ENCODE measurements at places on chromosomes 3 and 15.
A peak's percentile ranks its signal among the peaks of the same experiment; 100 is the strongest.

- no peak for DNase-seq
Measured at GRCh38 chr3:59772416-59773408, 722.9 kb upstream of the CFAP20DC start.

- DNase-seq, result peak; percentile 30
Measured at GRCh38 chr3:60431599-60431958, 819.7 kb downstream of the FHIT start.

DNA sequence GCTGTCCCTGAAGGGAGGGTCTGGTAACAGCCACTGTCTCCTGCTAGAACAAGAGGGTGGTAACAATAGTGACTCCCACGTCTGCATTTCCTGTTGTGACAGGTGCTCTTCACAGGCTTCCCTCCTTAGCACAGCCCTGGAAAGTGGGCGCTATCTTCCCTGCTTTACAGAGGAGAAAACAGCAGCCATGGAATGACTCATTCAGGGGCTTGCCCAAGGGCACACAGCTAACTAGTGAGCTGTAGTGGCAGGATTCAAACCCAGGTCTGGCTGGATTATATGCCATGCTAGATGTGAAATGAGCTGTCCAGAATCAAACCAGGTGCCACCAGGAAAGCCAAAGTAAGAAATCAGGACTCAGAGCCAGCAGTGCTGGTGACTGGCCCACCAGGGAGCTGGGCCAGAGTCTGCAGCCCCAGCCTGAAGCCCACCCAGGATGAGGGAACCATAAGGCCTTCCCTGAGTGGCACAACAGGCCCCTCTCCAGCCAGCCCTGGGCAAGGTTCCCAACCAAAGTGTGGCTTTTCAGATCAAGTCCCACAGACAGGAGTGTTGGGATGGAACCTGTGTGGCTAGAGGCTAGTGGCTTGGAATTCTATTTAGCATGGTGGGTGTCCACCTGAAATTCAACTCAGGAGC is 102.4 kb downstream of the ETFA start:
- DNase-seq, result no peak

DNA sequence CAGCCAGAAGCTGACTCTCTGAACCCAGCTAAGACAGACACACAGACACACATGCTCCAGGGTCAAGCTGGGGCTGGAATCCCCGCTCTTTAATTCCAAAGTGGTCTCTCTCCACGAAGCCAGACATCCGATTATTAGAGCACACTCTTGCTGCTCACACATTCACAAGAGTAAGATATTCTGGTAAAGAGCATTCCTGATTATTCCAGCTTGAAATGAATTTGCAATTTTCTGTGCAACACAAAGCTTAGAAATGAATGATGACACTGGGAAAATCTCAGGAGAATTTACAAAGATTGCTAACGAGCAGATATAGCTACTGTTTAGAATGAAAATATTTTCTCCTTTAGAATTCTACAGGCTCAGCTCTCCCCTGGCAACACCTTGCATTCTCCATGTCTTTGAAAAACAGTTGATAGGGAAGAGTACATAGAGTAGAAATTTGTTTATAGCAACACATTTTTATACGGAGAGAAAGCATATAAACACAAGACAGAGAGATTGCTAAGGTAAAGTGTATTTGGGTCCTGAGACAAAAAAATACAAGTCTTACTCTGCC is 80.6 kb upstream of the EIF1B start:
- no peak for DNase-seq

DNA sequence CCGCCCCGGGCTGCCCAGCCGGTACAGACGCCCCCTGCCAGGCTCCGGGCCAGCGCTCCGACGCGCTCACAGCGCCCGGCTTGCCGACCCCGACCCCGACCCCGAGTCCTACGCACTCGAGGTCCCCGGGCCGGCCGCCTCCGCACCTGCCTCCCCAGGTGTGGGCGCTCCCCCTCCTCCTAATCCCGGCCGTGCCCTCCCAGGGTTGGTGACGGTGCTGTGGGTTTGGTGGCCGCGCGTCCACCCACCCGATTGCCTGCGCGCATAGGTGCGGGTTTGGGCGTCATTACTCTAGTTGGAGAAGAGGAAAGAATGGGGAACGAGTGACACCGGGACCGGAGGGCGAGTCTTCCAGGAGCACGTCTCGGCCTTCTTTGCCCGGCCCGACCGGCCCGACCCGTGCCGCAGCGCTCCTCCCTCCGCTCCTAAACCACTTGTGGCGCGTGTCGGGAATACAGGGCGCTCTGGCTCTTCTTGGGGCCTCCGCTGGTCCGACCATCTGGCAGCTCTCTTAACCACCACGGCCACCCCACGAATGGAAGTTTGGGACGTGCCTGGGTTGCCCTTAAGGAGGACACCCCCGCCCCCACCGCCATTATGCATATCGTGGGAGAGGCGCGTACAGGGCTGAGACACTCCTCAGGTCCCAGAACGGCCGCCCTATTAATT is 810 bp upstream of the THRB start:
- DNase-seq, result no peak

DNA sequence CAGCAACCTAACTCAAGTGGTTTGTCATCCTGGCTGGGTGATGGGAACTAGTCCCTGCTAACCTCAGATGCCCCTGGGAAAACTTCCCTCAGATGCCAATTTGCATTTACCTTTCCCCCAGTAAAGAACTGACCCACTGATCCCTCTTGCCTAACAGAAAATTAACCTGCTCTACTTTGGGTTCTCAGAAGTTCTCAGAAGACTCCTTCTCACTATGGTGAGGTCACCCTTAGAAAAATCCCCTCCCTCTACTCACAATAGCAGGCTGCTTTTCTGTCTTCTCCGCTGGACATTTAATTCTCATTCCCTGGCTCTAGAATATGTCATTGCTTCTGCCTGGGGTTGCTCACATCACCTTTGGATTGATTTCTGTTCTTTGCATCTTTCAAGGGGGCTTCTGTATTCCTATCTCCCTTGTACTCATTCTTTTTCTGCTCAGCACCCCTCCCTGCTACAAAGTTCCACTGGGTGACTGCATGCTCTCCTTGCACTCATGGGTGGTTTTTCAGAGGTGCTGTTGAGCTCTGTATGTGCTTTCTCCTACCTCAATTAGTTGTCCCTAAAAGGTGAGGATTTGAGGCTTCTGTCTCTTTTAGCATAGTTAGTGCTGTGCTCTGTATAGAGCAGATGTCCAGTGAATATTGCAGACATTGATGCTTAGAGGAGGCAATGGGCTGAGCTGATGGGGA is 869 bp downstream of the PLA1A start:
- no peak for DNase-seq

GRCh38 chr15:65888981-65889380 is 19.7 kb downstream of the RAB11A start:
- DNase-seq, result no peak

- DNase-seq, result no peak
Measured at GRCh38 chr15:57003418-57003817, 85.0 kb downstream of the TCF12 start.

DNA sequence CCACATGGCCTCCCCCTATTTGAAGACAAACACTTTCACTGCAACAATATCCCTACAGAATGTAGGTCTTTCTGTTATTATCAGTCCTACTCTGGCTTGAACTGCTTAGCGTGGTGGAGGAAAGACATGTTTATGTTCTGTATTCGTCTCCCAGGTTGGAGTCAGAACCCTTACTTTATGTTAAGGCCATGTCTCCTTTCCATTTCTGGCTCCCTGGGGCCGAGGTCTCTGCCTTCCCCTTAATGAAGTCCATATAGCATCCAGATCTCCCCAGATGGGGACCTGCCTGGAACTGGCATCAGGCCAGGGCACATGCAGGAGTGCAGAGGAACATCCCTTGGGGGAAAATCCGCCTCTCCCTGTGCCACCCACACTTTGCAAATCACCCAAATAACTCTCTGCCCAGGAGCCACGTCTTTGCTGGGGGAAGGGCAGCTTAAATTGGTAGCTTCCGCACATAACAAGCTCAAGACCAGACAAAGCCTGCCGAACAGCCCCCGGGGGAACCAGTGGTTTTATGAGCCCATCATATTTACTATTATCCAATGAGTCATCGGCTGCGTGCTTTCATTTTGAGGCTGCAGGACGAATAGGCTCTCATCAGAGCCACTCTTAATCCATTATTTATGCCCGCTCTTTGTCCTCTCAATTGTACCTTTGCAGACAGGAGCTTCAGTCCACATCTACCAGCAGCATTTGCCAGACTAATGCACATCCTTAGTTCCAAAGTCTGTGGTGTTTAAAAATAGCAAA is 237.0 kb downstream of the UACA start:
- no peak for DNase-seq

DNA sequence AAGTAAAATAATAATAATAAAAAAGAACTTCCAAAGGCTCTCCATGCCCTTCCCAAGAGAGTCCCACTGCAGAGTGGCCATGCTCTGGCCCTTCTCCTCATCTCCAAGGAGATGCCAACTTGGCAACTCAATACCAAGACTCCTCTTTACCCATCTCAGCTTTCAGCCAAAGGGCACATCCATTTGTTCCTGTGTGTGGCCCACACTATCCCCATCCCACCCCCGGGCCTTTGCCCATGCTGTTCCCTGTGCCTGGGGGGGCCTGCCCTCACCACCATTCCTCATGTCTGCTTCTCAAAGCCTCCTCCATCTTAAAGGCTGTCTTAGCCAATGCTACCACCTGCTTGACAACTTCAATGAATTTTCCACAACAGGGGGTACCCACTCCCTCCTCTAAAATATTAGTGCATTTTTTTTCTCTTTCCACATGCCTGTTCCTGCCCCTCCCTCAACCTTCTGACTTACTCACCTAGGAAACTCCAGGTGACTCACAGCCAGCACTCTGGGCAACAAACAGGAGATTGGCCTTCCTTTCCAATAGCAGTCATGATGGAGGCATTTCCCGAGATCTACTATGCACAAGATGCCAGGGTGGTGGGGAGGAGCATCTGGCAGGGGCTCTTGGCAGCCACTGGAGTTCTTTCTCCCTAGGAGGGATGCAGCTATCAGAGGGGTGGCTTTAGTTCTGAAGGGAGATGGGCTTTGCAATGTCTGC is 109.4 kb upstream of the SMAD3 start:
- no peak for DNase-seq

GRCh38 chr3:127484601-127485388 is 105.7 kb downstream of the TPRA1 start:
- DNase-seq, result no peak

DNA sequence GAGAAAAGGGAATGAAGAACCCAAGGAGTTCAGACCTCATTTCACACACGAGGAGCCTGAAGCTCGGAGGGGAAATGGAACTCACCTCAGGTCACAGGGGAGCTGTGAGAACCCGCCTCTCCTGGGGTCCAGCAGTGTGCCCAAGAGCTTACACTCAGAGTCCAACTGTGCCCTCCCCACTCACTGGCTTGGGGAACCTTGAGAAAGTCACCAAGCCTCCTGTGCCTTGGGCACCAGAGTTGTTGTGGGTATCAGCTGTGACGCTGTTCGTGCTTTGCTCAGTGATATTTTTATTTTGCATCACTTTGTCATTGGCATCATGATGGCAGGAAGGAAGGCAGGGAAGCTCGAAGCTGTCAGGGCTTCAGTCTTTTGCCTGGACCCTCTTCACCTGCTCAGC is 83.4 kb downstream of the TLE3 start:
- no peak for DNase-seq

DNA sequence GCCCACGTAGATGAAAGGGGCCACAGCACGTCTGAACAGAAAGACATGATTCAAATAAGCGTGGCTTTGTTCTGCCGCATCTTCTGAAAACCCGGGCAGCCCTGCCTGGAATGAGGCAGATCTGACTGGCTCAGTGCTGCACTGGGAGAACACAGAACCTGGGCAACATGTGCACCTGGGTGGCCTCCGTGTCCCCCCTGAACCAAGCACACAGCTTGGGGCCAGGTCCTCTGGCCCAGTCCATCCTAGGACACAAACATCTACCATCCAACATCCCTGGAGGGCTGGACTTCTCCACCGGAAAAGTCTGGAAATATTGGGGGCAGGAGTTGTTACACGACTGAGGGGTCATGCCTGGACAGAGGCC is 119.4 kb downstream of the ADAMTS17 start:
- no peak for DNase-seq

DNA sequence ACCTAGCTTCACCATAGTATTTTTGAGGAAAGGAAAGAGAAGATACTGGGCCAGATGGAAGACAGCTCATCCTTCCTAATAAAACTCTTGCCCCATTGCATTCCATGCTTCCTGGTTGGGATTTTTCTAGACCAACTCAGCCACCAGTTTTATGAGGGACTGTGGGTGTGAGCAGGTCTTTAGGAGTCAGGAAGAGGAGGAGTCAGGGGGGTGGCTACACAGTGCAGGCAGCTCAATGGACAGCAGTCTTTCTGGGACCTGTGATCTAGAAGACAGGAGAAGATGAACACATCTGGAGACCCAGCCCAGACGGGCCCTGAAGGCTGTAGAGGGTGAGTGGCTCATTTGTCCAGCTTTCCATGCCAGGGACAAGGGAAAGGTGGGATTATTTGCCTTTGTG is at the start of gene NOX5:
NOX5 (plus strand) TSS at position 242 of the 400 bp plus-strand sequence; CDS start at position 283, 41 bp downstream.
- DNase-seq, result no peak

- DNase-seq, result no peak
Measured at GRCh38 chr15:75753145-75753544, 40.5 kb upstream of the CSPG4 start.

DNA sequence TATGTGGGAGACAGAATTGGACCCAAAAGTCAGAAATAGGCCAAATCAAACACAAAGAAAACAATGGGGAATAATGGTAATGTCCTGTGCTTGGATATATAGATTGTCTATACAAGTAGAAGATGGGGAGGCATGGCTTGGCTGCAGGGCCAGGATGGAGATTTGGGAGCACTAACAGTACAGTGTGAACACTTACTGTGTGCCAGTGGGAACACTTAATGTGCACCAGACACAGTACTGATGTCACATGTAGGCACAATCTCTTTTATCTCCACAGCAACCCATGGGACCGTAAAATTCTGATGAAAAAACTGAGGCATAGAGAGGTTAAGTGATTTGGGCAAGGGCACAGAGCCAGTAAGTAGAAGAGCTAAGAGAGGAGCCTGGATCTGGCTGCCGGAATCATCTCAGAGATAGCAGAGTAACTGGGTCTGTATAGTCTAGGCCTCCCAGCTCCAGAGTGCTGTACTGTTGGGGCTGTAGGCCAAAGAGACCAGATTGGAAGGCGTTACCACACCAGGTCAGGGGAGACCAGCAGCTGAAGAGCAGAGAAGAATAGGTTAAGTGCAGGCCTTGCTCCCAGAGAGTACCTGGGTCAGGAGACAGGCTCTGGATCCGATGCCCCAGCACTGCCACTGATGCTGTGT is 63.3 kb downstream of the RLBP1 start:
- no peak for DNase-seq
